Activated CD4-positive, alpha-beta T cell treated with anti-CD3 and anti-CD28 coated beads, Interleukin-2, Interleukin-4, amounts not matched to agents 100 ng/mL and 50 ng/mL, durations not matched to agents 16 hours and 8 hours (primary cell): ENCODE measurements at places on chromosomes 16 and 17.

GRCh38 chr16:24734382-24734781 is 4.9 kb downstream of the TNRC6A start:
- no peak for DNase-seq

DNA sequence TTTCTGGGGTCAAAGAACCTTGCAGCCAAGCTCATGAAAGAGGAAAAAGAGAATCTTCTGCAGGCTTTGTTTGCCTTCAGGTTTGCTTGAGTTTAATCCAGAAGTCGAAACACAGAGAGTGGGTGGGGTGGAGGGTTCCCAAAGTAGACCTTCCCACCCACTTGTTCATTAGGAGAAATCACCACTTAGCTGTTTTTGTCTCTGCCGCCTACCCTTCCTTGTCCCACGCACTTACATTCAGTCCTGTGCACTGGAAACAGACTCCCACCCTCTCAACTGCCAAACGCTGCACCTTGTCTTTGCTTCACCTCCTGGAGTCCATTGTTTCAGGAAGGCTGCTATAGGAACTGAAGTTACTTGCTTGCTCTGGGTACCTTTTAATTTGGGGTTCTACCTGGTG is 38.6 kb upstream of the RBFOX1 start:
- no peak for DNase-seq

- no peak for DNase-seq
Measured at GRCh38 chr17:51419476-51419875, 159.1 kb downstream of the UTP18 start.

DNA sequence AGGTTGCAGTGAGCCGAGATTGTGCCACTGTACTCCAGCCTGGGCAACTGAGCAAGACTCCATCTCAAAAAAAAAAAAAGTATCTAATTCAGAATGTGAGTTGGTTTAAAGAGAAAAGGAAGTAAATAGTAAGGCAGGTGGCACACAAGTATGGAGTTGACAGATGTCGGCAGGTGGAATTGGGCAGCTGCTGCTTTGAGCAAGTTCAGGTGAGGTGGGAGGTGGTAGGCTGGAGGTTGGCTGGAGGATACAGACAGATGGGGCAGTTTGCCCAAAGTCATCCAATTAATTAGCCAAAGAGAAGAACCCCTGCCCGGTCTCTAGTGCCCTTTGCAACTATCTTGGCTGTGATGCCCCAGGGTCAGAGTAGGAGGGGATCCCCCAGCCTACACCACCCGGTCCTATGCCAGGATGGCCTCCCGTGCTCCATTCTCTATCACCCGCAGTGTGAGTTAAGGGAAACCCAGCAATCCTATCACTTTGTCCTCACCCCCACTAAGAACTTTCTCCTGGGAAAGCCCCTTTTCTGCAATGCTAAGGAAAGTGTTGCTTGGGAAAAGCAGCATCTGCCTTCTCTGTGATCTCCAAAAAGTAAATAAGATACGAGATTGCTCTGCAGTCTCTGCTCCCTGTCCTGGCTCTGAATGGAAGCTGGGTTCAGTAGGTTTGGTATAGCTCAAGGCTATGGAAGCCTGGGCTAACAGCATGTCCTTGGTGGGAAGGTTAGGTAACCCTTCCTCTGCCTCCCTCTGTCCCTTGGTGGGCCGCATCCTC is 32.2 kb downstream of the SLC12A3 start:
- DNase-seq: no peak

DNA sequence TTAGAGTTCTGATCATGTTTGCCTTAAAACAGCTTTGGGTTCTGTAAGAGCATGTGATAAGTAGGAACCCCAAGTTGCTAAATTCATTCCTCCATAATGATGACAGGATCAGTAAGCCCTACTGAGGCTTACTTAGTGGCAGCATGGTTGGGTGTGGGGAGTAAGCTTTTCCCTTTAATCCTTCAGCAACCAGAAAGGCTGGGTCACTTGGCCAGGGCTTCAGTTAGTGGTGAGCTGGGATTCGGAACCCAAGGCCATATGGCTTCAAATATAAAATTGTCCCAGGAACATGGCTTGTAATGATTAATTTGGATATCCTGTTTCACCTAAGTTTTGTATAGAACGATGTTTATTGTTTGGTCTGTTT is 850 bp downstream of the GINS3 start:
- peak; percentile 4 for DNase-seq

GRCh38 chr16:71635632-71636031 is 9.6 kb downstream of the MARVELD3 start:
- DNase-seq: no peak

DNA sequence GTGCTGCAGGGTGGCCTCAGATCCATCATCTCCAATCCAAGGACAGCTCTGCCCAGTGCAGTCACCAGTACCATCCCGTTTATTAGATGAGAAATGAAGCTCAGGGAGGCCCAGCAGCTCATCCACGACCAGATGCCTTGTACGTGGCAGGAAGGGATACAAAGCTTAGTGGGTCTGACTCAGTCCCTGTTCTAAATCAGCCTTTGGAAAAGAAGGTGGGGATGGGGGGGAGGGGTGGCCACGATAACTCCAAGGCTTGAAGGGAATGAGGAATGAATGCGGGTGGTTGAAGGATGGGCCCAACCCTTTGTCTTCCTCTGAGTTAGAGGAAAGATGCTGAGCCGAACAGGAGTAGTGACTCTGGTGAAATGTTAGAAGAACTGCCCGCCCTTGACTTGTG is 25.8 kb downstream of the LLGL2 start:
- DNase-seq: no peak

DNA sequence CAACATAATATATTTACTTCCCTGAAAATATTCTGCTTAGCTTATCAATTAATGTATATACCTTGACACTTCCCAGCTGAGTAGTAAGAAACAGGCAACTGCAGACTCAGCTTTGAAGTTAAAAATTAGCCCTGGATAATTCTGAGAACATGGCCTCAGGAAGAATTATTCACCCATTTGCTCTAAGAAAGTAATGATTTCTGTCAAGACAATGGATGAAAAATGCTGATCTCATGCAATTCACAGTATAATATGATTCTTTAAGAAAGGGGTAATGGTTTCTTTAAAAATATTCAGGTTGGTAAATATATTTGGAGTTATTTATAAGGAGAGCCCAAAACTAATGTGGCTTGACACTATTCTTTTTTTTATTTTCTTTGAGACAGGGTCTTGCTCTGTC is 88.8 kb downstream of the CACNG1 start:
- DNase-seq: no peak

DNA sequence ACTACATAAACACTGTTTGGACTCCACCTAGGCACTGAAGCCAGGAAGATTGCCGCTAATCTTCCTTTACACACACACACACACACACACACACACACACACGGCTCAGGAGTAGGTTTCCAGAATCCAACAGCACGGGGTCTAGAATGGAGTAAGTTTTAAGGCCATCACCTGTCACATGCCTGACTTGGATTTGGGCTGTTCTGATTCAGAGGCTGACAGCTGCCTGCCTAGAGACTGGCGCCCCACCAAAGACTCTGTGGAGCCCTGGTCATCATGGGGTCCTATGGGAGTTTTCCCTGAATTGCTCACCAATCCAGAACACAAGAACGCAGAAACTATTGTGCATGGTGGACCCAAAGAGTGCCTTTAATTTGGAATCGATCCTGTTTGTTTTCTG is 10.9 kb downstream of the CDRT4 start:
- DNase-seq: no peak
